Mesenchymal stem cell (in vitro differentiated cells and primary cell): ENCODE measurements at places on chromosomes 4 and X.

- peak; percentile 54 for DNase-seq
Observed at GRCh38 chrX:133726211-133726630, 259.2 kb downstream of the GPC3 start.

- peak; percentile 83 for DNase-seq
Observed at GRCh38 chr4:15479913-15480185, 10.2 kb downstream of the CC2D2A start.

- no peak for DNase-seq
Observed at GRCh38 chr4:139843641-139844040, 178.0 kb downstream of the MGST2 start.

DNA sequence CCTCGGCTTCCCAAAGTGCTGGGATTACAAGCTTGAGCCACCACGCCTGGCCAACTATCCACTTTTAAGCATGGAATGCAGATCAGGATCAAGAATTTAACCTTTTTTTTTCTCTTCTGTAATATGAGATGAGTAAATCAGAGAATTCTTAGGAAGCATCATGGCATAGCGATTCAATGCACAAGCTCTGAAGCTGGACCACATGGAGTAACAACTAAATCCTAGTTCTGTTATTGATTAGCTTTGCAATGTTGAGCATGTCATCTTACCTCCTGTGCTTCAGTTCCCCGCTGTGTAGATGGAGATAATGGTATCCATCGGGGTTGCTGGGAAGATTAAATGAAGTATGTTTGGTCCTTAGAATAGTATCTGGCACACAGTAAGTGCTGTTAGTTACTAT is 1.9 kb upstream of the SNX25 start:
- no peak for DNase-seq

DNA sequence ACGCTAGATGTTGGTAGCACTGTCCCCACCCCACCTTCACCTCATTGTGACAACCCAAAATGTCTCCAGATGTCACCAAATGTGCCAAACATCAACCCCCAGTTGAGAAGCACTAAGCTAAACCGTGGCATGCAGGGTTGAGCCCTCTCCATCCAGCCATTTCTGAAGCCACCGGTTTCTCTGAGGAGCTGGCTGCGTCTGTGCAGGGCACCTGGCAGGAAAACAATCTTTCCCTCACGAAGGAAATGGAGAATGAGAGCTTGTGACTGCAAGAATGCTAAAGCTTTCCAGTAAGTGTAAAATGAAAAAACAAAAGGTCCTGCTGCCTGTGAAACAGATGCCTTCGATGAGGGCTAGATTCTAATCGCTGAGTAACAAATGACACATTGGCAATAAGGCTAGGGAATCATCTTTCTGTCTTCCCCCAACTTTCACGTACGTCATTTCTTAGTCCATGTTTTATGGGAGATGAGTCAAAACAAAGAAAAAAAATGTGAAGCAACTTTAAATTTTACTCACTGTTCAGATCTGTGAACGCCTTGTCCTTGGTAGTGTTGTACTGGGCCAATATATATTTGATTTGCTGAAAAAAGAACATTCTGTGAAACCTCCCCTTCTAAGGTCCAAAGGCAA is 59.9 kb downstream of the PROM1 start:
- no peak for DNase-seq

DNA sequence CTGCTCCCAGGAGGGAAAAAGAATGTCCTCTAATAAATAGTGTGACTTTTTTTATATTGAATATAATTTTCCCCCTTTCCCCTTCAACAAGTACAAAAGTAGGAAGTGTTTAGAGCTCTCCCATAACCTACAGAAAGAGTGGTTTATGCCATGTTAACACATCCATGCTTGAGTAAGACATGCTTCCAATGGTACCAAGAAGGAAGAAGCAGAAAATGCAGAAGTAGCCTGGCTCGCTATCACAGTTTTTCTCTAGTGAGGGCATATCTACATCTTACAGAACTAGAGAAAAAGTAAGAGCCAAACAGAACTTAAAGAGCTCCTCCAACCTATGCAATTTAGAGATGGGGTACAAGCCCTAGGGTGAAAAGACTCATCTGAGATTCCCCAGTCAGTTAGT is 82.5 kb downstream of the ARHGEF9 start:
- DNase-seq = no peak

DNA sequence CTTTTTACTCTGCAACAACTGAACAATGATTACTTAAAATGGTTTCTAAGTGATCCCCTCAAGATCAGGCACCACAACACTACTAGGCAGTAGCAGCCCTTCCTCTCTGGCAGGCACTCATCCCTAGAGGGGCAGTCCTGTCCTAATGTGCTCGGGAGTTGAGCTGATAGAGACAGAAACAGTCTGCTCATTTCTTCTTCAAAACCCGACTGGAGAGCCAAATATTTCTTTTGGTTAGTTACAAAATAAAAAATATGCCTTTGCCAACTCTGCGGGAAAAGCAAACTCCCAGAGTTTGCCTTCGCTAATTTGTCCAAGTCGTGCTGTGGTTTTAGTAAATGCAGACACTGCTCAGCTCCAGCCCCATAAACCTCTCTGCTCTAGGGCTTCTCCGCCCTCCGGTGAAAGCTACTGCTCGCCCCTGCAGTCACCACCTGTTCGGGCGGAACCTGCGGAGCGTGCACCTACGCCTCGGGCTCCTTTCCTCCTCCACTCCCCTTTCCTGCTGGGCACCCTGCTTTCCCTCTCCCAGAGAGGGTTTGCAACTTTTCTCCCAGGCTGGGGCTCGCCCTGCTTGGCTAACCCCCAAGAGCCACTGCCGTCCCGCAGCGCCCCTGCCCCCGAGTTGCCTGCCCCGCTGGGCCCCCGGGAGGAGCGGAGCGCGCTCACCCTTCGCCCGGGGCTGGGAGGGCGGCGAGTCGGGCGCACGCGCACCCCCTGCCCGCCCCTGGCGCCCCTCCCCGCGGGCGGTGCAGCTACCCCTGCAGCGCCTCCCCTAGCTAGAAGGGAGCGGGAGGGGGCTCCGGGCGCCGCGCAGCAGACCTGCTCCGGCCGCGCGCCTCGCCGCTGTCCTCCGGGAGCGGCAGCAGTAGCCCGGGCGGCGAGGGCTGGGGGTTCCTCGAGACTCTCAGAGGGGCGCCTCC is at the start of gene NPNT:
Gene NPNT (plus strand): TSS at position 812 of the 923 bp plus-strand sequence. CDS start 182 bp downstream, outside the sequence.
- peak; percentile 3 for DNase-seq

DNA sequence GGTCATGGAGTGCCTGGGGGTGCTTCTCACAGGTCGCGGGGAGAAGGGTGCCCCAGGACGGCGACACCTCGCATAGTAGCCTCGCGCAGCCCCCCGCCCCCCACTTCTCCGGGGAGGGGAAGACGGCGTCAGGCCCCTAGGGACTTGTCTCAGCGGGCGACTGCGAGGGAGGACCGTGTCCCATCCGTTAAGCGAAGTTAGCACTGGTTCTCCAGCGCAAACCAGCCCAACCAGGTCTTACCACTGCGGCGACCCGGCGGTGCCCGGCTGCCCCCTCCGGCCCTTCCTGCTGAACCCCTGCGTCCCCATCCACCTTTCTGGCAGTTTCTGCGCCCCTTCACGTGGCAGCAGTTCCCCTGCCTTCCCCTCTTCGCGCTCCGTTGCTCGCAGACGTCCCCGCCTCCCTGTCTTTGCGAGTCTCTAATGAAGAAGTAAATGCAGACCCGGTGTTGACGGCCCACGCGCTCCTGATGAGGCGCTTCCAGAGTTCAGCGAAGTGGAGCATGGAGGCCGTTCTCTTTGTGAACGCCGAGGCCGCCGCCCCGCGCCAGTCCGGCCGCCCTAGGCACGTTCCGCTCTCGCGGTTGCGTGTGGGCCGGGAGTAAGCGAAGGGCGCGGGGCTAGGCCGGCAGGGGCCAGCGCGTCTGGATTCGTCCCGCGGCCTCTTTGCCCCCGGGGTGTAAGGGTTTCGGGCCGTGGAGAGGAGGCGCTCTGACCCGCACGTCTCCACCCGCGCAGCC is 3.0 kb downstream of the SLIT2 start:
- DNase-seq = peak; percentile 40

DNA sequence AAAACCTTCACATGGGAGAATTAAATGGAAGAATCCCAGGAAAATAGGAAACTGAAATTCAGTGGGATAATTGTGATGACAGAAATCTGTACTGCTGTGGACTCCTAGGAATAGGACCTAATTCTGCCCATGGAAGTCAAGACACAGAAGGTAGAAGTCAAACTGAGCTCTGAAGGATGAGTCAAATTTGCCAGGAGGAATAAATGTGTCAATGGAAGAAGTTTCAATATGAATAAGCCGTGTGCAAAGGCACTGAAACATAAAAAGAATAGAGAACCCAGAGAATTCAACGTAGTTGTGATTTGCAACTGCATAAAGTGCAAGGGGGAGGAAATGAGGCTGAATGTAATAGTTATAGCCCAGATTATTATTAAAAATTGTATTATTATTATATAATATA is 11.6 kb downstream of the ENAM start:
- DNase-seq = no peak

GRCh38 chr4:17717301-17717700 is 64.1 kb downstream of the FAM184B start:
- DNase-seq = no peak

- no peak for DNase-seq
Observed at GRCh38 chrX:136220540-136220939, 30.7 kb downstream of the MAP7D3 start.

GRCh38 chr4:125049711-125050110 is 265.0 kb upstream of the FAT4 start:
- peak; percentile 54 for DNase-seq

GRCh38 chrX:78313526-78313925 is 13.9 kb downstream of the CYSLTR1 start:
- no peak for DNase-seq

- peak; percentile 4 for DNase-seq
Observed at GRCh38 chrX:145190801-145191389, 56.4 kb upstream of the SPANXN1 start.

DNA sequence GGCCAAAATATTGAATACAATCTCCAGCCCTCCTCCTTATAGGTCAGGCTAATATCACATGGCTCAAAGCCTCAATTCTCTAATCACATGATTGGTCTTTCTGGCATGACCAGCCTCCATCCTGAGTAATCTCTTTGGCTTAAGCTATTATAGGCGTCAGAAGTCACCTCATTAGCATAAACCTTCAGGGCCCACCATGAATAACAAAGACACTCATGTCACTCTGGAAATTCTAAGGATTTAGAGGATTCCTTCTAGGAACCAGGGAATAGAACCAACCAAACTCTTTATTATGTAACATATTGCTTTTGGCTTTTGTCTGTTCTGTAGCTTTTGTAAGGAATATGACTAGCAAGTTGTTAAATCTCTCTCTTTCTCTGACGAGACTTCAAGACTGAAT is 109.2 kb upstream of the IGFBP7 start:
- DNase-seq = no peak

GRCh38 chr4:185227131-185227551 is 17.7 kb downstream of the SNX25 start:
- DNase-seq = peak; percentile 31

GRCh38 chrX:97563531-97564133 is 679.9 kb downstream of the RPA4 start:
- DNase-seq = peak; percentile 72

- no peak for DNase-seq
Observed at GRCh38 chrX:132395026-132395425, 93.8 kb downstream of the MBNL3 start.

- no peak for DNase-seq
Observed at GRCh38 chr4:519203-519651, 20.2 kb downstream of the PIGG start.
